CD4-positive, alpha-beta T cell treated with Interleukin-6 at 100 ng/mL for 8 hours (primary cell): ENCODE measurements at places on chromosomes 12 and 14.
A peak's percentile ranks its signal among the peaks of the same experiment; 100 is the strongest.

DNA sequence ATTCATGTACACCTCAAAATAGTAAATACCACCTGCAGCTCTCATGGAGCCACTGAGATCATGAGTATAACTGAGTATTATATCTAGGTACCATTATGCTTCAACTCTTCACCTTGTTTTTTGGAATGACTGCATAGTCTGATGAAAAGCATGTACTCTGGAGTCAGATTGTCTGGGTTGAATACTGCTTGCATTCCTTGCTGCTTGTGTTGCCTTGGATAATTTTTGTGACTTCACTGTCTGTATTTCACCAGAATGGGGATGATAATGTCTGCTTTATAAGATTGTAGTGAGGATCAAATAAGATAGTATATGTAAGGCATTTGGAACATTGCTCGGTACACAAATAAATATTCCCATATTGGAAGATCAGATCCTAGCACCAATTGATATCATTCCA is 54.2 kb downstream of the SUSD6 start:
- no peak for DNase-seq

DNA sequence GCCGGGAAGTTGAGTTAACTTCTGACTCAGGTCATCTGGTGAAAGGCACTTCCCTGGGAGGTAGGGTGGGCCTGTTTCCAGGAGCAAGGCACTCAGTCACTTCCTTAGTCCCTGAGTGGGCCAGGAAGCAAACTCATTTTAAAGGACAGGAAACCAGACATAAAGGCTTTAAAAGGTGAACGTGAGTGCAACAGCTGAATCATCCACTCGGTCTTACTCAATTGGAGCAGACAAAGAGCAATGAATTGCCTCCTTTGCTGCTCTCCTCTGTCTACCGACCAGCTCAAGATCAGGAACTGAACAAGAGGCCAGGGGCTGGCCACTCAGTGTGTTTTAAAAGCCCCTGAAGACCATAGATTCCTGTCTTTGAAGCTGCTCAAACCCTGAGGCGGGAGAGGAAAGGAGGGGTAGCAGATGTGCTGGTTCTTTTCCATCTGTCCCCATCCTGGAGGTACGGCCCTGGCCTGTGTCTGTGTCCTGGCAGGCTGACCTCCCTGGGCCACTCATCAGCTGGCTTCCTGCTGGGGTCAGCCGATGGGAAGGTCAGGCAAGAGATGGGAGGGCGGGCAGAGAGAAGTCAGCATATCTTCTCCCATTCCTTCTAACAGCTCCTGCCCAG is 148.9 kb downstream of the PPM1H start:
- no peak for DNase-seq

DNA sequence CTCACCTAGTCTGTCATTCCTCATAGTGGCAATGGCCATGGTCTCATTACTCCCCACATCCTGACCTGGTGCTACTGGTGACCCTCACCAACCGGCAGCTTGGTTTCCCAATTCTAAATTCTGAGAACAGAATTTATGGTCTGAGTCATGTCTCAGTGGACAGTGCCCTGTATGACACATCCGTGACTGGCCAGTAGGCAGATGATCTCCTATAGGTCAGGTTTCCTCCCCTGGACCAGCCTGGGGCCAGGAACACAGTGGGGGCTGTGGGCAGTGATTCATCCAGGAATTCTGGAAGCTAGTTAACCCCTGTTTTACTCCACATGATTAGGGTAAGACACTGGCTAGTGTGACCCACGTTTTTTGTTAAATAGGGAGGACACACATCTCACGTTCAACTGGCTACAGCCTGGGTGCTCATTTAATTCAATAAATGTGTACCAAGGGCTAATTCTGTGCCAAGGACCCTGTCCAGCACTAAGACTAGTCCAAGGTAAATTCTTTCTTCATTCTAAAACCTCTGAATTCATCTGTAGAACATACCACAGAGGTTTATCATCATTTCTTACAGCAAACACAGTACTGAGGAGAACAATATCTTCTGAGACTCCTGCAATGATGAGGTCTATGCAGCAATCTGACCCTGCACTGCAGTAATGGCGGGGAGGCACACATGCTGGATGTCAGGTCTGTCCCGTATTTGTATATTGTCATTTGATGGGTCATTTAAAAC is 249.6 kb upstream of the TBX3 start:
- DNase-seq, result no peak

DNA sequence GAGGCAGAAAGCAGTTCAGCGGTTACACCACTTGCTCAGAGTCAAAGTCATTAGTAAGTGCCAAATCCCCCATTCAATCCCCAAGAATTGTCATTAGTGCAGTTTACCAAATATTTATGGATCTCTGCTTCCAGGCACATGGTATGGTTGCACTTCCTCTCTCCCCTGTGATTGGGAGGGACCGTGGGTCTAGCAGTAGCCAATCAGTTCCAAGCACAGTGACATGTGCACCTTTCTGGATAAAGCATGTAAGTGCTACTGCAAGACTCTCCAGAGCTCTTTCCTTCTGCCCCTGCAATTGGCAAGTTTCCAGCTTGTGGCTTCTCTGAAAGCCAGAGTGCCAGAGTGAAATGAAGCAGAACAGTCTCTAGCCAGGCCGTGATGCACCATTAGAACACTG is 85.3 kb upstream of the FLRT2 start:
- no peak for DNase-seq

- DNase-seq, result no peak
Observed at GRCh38 chr12:59375633-59376032, 220.2 kb upstream of the SLC16A7 start.

DNA sequence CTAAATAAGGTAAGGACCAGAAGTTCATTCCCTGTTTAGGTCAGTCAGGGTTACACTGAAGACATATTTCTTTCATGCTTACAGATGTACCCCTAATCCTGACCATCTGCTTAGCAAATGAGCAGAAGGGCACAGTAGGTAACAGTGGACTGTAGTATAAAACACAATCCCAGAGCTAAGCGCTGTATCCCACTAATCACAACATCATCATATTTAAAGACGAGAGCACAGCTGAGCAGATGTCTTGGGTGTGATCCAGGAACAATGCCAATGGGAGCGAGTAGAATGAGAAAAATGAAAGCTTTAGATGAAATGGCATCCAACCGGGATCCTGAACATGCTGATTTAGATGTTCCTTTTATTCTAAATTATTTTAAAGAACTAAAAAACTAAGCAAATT is 213.4 kb downstream of the CCER1 start:
- no peak for DNase-seq

- DNase-seq, result peak; percentile 68
Observed at GRCh38 chr12:46266869-46267574, 1.8 kb downstream of the SLC38A1 start.

DNA sequence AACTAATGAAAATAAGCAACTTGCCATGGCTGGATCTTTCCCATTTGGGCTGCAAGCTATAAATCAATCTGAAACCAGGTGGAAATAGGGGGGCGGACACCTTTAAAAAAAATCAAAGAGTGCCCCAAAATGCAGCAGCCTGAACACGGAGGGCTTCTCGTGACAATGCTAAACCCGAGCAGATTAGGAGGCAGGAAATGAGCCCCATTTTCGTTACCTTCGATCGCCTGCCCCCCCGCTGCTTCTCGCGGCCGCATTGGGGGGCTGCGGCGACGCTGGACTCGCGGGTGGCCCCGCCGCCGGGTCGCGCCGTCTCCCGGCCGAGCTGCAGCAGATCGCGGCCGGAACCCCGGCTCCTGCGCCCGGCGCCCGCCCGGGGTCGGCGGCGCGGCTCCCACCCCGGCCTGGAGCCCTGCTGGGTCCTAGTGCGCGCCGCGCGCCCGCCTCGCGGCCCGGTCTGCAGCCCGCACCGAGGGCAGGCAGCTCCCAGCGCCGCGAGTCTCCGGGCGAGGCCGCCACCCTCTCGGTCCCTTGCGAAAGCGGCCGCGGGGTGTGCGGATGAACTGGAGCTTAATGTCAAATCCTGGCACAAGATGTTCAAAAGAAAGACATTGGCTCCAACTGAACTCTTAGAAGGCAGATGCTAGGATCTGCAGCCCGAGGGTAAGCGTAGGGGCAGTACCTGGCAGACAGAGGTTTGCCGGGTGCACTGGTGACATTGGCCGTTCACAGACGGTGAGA is 201.9 kb upstream of the FOXN3 start:
- DNase-seq, result peak; percentile 52

DNA sequence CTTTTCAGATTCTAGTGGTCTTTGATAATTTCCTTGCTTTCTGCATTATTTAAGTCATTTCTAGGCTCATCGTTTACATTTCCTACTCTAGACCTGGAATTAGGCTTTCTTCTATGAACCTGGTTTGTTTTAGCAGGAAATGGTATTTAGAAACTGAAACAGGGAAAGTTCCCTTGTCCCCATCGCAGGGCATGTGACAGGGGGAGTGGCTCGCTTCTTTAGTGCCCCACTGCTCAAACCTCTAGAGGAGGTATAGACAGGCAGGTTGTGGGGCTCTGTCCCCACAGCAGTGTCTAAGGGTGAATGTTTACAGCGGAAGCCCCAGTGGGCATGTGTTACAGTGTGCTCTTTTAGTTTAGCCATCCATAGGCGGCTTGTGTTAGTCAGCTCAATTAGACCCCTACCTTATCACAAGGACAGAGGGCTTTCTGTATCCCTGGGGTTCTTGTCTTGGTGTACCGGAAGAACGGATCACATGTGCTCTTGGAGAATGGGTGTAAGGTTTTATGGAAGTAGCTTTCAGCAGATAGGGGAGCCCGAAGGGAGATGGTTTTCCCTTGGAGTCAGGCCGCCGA is 25.0 kb downstream of the IFT81 start:
- DNase-seq, result no peak

- DNase-seq, result no peak
Observed at GRCh38 chr14:64704143-64704742, at the start of gene PLEKHG3. PLEKHG3 (plus strand) TSS chr14:64704424; CDS start chr14:64727632, 23,208 bp downstream.

DNA sequence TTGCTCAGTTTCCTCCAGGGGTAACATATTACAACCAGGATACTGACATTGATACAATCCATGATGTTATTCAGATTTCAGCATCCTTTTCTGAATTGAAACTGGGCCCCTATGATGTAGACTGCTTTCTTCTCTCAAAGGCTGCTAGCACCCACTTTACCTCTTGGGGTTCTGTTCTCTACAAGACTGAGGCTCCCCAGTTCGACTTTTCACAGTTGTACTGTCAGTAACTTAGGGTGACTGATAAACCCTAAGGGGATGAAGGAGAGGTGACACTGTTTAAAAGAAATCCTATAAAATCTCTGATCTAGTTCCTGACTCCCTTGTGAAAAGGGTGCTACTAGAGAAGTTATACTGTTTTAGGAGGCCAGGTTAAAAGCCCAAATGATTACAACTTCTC is 818 bp downstream of the VPS33A start:
- peak; percentile 4 for DNase-seq

DNA sequence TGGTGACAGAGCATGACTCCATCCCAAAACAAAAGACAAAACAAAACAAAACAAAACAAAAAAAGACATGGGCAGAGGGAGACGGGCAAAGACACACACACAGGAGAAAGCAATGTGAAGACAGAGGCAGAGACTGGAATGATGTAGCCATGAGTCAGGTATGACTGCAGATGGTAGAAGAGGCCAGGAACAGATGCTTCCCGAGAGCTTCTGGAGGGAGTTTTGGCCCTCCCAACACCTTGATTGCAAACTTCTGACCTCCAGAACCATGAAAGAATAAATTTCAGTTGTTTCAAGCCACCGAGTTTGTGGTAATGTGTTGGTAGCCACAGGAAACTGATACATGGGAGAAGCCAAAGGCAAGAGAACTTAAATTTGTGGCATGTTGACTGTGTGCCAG is 27.1 kb downstream of the VWF start:
- DNase-seq, result no peak

GRCh38 chr14:106277503-106277902 is 751.1 kb downstream of the TMEM121 start:
- peak; percentile 33 for DNase-seq

GRCh38 chr12:49542592-49543160 is 3.8 kb downstream of the KCNH3 start:
- DNase-seq, result no peak

GRCh38 chr14:85728476-85729065 is 198.6 kb downstream of the FLRT2 start:
- no peak for DNase-seq

GRCh38 chr12:46531059-46531785 is 158.6 kb upstream of the SLC38A2 start:
- no peak for DNase-seq

- DNase-seq, result no peak
Observed at GRCh38 chr12:94290353-94290752, 142.0 kb downstream of the PLXNC1 start.

GRCh38 chr12:10612984-10613348 is 443 bp downstream of the MAGOHB start:
- DNase-seq, result no peak

GRCh38 chr14:68341411-68342212 is 451.3 kb downstream of the ZFP36L1 start:
- no peak for DNase-seq

- DNase-seq, result no peak
Observed at GRCh38 chr14:61368114-61368710, 46.8 kb downstream of the PRKCH start.

DNA sequence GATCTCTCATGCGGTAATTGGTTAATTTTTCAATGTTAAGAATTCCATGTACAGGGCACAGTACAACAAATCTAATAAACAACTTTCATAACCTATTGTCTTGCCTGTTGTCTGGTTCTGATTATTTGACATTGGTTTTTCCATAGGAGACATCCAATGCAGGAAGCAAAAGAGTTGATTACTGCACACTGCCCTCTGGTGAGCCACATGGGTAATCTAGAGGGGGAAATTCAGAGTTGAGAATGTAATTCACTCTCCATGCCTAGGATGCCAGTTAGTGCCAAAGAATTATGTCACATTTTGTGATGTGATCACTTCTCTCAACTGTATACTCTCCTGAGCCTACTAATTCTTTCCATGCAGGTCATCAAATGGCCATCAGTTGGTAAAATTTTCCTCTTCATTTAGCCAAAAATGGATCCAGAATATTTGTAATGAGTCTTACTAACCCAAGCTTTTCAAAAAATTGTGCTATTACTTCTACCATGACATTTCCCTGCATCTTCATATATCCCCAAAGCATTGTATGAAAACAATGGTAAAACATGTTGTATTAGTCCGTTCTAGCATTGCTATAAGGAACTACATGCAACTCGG is 17.7 kb upstream of the CCDC91 start:
- no peak for DNase-seq

DNA sequence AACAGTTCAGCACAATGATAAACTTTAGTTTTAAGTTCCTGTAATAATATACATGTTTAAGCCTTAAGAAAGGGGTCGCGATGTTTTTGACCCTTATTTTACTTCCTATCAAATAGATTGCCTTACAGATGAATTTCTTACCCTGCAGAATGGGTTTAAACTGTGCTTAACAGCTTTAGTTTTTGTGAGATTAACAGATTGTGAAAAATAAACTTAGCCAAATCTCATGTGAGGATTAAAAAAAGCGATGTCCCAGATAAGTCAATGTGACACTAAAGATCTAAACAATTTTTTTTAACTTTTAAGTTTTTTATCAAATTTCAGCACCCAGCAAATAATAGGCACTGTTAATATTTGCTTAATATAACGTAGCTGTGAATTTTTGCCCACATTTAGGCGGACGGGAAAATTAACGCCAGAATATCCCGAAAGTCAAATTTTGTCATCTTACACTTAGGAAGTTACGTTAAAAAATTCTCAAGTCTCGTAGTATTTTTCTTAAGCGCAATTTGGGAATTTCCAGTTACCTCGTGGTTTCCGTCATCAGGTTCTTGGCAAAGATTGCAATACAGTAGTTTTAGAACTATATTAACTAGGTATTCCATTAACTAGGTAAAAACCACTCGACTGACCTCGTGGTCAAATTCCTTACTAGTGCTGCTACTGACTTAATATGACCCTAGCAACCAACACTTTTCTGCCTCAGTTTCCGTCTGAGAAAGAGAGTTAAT is 1.2 kb downstream of the HNRNPC start:
- no peak for DNase-seq
